ENCODE measurements at places on chromosomes 2 and 18.

DNA sequence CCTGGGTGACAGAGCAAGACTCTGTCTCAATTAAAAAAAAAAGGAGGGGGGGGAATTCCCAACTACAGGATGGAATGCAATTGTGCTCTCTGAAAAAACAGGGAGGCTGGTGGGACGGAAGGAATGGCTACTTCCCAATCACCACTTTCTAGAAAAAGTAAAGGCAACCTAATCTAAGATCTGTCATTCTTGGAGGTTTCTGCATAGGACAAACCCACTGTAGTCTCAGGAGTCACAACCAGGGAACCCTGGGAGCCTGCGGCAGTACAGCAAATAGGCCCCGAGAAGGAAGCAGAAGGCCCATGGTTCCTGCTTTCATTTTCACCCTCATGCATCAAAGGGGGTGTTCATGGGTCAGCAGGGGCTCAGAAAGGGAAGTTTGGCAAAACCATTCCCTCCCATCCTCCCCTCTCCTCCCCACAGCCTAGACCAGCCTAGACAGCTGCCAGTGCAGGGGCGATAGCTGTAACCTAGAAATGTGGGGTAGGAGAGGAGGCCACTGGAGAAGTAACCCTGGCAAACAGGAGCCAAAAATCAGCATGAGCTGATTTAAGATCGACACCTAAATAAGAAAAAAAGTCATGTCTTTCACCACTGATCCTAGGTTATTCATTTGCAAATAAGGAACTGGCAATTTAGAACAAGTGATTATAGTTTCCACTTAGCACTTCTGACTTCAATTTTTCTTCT lies 48.0 kb downstream of the TRABD2A start:
- no peak for DNase-seq

DNA sequence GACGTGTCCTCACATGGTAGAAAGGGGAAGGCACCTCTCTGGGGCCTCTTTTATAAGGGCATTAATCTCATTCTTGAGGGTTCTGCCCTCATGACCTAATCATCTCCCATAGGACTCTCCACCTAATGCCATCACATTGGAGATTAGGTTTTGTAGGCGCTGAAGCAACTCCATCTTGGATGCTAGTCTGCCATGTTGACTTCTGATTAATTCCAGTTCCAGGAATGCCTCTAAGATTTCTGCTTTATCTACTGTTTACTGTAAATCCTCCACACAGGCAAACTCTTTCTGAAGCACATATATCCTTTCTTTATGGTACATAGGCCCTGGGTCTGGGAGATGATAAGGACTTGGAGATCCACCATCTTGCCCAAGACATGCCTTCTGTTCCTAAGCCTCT lies 49.3 kb upstream of the YWHAQ start:
- DNase-seq = no peak

DNA sequence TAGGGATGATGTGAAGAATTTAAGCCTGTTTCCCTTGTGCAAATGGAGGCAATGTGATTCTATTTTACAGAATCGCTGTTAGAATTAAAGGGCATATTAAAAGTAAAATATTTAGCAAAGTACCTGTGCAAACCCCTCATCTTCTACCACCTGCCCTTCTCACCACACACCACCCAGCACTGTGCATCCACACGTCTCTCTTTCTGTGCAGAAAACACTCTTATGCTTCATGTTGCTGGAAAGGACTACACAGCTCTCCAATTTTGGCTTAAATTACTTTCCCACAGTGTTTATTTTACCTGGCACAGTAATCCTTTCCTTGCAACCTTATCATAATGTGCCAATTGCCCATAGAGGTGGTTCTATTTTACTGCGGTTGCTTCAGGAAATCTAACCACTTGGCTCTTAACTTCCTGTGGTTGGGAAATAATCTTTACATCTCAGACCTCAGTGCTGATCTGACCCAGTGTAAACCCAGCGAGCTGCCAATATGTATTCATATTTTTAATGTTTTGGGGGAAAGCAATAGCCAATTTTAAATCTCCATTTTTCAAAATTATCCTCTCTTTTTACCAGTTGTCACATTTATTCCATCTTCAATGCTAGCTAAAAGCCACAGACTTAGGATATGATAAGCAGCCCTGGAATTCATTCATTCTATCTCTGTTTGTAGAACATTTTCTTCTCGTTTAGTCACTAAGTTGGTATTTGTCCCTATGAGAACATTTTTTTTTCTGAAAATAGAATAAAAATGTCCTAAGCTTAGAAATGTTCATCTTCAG lies 250.9 kb downstream of the DSEL start:
- DNase-seq = no peak

DNA sequence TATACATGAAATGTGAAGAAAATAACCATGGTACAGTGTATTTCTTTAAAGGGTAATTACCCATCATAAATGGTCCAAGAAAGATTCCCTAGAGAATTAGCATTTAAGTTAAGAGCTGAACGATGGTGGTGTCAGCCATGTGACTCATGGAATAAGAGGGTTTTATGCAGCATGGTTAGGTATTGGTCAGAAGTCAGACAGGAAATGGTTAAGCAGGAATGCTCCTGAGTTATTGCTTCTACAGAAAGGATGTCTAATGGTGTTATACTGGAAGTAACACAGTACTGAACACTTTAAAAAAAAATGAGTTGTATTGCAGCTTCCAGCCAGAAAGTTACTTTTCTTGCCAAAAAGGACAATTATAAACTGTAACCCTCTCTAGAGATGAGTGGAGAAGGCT lies 72.7 kb upstream of the UBE2E3 start:
- DNase-seq = no peak

- DNase-seq = no peak
Measured at GRCh38 chr2:86593266-86593665, 30.0 kb upstream of the CHMP3 start.

- no peak for DNase-seq
Measured at GRCh38 chr2:159982270-159982669, 80.1 kb downstream of the PLA2R1 start.

- no peak for DNase-seq
Measured at GRCh38 chr18:77482190-77483085, 232.8 kb downstream of the GALR1 start.

GRCh38 chr18:63312737-63313395 lies 6.7 kb downstream of the BCL2 start:
- no peak for DNase-seq

- no peak for DNase-seq
Measured at GRCh38 chr2:48424356-48424755, 105.6 kb upstream of the STON1 start.

- DNase-seq = no peak
Measured at GRCh38 chr2:136008205-136008865, 22.9 kb upstream of the DARS1 start.
